ENCODE measurements at places on chromosomes 16 and 17.

- DNase-seq: no peak
These were observed 14.0 kb upstream of the RNF135 start for GRCh38 chr17:30956764-30957374.

- no peak for DNase-seq
These were observed 8.1 kb downstream of the PCGF2 start for GRCh38 chr17:38740044-38740443.

- DNase-seq: no peak
These were observed at the start of gene HBM for GRCh38 chr16:165539-166374. Gene HBM (plus strand): TSS chr16:165978. CDS start chr16:165998, 20 bp downstream.

DNA sequence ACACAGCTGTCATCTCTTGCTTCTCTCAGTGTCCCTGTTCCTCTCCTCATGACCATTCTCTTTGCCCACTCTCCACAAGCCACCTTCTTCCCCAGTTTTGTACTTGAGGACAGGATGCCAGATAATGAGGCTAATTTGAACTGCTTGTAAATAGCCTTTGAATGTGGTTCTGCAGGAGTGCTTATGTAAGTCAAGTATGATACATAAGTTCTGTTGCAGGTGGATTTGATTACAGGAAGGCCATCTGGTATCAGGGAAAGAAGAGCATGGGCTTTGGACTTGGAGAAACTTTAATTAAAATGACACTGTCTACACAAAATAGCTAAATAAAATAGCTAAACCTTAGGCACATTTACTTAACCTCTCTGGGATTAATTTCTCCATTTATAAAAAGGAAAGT lies 120.2 kb upstream of the HLF start:
- no peak for DNase-seq
